ENCODE measurements at places on chromosomes 6 and 20. TPM values are rescaled to one million over a fixed set of nuclear protein-coding genes. Genes with fewer than 3 reads are reported as not detected.
A peak's percentile ranks its signal among the peaks of the same experiment; 100 is the strongest.

- peaks cover 3% of the 10 kb centered on the region for H3K4me1 ChIP-seq
- H3K36me3 ChIP-seq, result peaks cover 44% of the 10 kb centered on the region
- peak overlapping the region; percentile 27 for H3K27ac ChIP-seq
- no peaks in the 10 kb centered on the region for H3K27me3 ChIP-seq
- DNase-seq, result no peak
Observed at GRCh38 chr6:144683216-144684070, 398.3 kb downstream of the UTRN start.

DNA sequence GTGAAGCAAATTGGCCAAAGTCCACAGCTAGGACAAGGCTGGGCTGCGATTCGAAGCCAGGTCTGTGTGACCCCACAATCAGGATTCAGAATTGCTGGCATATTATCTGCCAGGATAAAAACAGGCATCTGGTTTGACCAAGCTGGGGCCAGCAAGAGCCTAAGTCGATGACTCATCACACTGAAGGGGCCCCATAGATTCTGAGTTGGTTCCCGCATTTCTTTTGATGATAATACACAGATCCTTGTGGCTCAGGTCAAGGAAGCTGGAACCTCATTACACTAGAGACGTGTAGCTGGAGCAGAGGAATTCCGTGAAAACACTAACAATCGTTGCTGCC, 6.5 kb downstream of the KCNB1 start:
- no peak overlapping the region for H3K4me3 ChIP-seq
- no peaks in the 10 kb centered on the region for H3K36me3 ChIP-seq
- H3K27ac ChIP-seq, result no peak overlapping the region
- no peaks in the 10 kb centered on the region for H3K4me1 ChIP-seq

DNA sequence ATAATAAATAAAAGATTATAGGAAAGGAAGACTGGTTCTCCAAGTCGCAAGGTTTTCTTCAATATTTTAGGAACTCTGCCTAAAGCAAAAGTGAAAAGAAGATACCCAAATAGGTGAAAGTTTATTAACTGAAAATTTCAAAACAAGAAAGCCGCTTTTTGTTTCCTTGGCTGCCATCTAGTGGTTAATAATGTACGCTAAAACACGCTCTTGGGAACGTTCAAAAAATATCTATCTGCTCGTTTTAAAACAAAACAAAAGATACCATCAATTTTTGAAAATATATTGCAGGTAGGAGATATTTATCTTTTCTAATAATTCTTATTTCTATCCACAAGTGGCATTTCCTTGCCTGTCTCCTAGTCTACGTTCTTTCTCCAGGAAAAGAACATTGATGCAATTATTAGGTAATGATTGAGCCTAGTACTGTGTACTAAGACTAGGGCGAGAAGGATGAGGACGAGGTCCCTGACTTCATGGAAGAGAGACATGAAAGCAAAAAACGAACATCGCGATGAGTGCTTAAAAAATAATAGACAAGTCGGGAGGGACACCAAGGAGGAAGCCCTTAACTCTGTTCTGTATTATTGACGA, 97.2 kb downstream of the SPTLC3 start:
- H3K27me3 ChIP-seq, result no peaks in the 10 kb centered on the region
- no peaks in the 10 kb centered on the region for H3K4me1 ChIP-seq
- no peak overlapping the region for H3K4me3 ChIP-seq
- no peak overlapping the region for H3K27ac ChIP-seq

GRCh38 chr6:23477586-23477985, 648.4 kb upstream of the NRSN1 start:
- H3K27me3 ChIP-seq, result no peaks in the 10 kb centered on the region
- no peak overlapping the region for H3K27ac ChIP-seq
- H3K4me1 ChIP-seq, result no peaks in the 10 kb centered on the region
- H3K4me3 ChIP-seq, result no peak overlapping the region
- no peak for DNase-seq

NCOA3 gene
- 133 TPM for total RNA-seq

GRCh38 chr6:131951576-131952230, 531 bp upstream of the CCN2 start:
- H3K4me1 ChIP-seq, result peaks cover 10% of the 10 kb centered on the region
- DNase-seq, result no peak
- peaks cover 56% of the 10 kb centered on the region for H3K27me3 ChIP-seq
- no peak overlapping the region for H3K27ac ChIP-seq

SLC17A3 gene
- 0.66 TPM for total RNA-seq

Data from activated T-helper 1 cell treated with anti-CD3 and anti-CD28 coated beads, Interleukin-12 subunit alpha, Interleukin-12 subunit beta, Interleukin-2, Interleukin-4 antibody, amounts not matched to agents 30 ng/mL and 10 ng/mL and 1 ng/mL, durations not matched to agents 14 hours and 24 hours and 36 hours (primary cell).